Activated gamma-delta T cell treated with Interleukin-2 at 50 U/mL for 16 hours (primary cell): ENCODE measurements at places on chromosomes 3 and 15.

DNA sequence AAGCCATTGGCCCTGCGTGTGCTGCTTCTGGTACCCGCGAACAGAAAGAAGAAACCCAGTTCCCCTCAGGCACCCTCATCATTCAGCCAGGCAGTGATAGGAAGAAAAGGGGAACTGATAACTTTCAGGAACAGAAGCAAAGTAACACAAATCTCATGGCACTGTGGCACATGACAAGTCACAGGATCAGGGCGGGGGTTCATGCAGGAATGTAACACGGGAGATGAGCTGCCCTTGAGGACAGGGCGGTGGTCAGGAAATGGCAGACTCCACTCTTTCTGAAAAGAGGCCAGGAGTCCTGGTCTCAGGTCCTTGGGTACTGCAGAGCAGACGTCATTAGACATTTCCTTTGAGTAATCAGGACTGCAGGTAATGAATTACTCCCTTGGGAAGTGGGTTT is 95.5 kb downstream of the CCNL1 start:
- no peak for DNase-seq

GRCh38 chr3:143928056-143928455 is 43.6 kb upstream of the DIPK2A start:
- no peak for DNase-seq

GRCh38 chr3:106421426-106421825 is 552.6 kb upstream of the CBLB start:
- DNase-seq, result no peak

GRCh38 chr3:35500641-35501350 is 138.5 kb upstream of the ARPP21 start:
- no peak for DNase-seq

DNA sequence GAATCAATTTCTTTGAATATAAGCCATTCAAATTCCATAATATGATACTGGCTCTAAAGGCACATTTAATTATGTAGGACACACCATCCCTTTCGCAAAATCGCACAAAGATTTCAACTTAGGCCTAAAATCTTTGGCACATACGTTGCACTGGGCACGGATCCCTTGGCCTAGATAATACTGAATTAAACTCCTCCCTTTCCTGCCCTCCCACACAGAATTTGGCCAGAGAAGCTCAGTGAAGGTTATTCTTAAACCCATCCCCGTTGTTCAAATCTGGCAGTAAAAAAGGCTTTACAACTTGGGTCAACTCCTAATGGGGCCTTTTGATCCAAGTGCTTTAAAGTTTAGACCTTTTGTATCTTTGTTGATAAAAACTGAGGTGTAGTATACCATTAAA is 247.2 kb downstream of the PTPRG start:
- no peak for DNase-seq

DNA sequence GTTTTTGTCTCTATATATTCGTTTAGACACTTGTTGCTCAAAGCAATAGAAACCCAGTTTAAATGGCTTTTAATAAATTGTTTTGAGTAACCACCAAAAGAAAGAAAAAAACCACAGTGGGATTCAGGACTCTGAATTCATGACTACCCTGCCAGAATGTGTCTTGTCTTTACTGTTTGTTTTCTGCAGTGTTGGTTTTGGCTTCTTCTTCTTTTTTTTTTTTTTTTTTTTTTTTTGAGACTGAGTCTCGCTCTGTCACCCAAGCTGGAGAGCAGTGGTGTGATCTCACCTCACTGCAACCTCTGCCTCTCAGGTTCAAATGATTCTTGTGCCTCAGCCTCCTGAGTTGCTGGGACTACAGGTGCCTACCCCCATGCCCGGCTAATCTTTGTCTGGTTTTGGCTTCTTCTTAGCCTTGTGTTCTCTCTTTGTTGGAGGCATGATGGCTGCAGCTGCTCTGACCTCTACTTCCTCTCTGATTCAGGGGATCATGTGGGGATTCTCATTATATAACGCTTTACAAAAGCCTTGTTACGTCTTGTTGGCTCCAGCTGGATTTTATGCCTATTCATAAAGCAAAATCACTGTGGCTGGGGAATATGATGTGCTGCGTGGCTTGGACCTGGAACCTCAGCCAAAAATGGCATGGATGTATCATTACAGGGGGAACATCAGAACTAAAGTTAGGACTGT is 54.0 kb downstream of the PLS1 start:
- no peak for DNase-seq

DNA sequence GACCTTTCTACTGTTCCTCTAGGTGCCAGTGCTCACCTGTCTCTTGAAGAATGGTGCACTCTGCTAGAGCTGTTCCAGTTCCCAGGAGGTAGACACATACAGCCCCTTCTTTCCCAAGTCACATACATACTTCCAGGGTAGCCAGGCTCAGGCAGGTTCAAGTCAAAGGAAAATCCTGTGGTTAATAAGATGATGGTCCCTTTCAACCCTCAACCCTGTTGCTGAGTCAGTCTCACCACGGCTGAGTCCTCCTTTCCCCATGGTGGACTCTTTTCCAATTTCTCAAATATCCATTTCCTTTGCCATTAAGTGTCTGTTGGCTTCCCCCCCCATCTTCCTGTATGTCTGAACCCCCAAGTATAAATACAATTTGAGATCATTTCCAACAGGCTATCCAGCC is 56.1 kb upstream of the ACAN start:
- no peak for DNase-seq

GRCh38 chr3:193295985-193296384 is 55.0 kb downstream of the PLAAT1 start:
- DNase-seq, result no peak
